ENCODE measurements at places on chromosomes 3 and 15.

DNA sequence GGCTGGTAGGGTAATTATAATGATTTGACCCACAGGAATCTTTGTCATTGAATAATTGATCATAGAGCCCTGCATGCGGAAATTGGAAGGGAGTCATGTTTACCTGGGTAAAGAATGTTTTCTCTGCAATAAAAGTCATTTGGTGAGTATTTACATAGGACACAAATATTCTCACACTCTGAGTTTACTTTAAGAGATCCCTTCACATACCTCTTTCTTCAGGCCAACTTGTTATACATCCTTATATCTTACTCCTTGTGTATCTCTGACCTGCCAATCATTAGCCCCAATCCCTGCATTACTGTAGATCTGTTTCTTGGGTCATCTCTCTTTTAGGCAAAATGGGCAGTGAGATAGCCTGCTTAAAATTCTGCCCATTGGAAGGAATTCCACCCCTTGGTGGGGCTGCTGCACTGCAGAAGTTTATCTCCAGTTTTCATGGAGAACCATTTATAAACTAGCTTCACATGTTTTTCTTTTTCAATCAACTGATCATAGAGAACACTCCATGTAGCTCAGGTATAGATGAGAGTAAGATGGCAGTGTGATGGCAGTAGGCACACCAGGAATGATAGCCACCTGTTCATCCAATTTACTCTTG lies 46.2 kb downstream of the ILDR1 start:
- no peak for DNase-seq

DNA sequence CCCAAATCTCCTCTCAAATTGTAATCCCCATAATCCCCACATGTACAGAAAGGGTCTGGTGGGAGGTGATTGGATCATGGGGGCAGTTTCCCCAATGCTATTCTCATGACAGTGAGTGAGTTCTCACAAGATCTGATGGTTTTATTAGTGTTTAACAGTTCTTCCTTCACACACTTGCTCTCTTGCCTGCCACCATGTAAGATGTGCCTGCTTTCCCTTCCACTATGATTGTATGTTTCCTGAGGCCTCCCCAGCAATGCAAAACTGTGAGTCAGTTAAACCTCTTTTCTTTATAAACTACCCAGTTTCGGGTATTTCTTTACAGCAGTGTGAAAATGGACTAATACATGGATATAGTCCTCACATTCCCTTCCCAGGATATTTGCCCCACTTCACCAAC lies 126.7 kb upstream of the SPATA12 start:
- DNase-seq = no peak

- no peak for DNase-seq
These were observed 204.1 kb downstream of the WNT5A start for GRCh38 chr3:55282994-55283393.

- DNase-seq = no peak
These were observed 73.4 kb upstream of the CADM2 start for GRCh38 chr3:84885199-84885882.

DNA sequence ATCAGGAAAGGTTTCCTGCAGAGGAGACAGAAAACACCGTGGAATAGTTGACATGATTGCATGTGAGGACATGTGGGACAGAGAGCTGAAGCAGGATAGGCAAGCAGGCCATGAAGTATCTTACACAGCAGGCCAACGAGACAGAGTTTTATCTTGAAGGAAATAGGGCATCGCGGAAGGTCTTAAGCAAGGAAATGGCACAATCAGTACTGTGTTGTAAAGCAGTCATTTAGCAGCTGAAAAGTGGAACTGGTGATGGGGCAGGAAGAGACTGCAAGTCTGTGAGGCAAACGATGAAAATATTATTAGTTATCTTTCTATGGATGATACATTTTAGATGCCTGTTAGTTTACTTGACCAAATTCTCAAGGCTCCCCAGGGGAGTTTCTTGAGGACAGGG lies 535.1 kb downstream of the SOX2 start:
- DNase-seq = no peak

DNA sequence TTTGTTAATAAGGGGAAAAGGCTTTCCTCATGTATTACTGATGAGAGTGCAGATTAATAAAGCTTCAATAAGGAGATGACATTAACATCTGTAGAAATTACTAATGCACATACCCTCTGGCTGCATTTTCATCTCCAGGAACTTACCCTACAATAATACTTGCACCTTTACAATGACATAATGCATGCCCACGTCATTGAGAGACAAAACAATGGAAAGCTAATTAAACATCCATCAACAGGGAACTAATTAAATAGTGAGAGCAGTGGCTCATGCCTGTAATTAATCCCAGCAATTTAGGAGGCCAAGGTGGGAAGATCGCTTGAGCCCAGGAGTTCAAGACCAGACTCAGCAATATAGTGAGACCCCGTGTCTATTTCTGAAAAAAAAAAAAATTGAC lies 32.8 kb upstream of the DET1 start:
- DNase-seq = no peak

GRCh38 chr3:64104691-64105111 lies 81.4 kb upstream of the PSMD6 start:
- DNase-seq = no peak

- DNase-seq = no peak
These were observed 776.2 kb downstream of the FHIT start for GRCh38 chr3:60475096-60475495.

DNA sequence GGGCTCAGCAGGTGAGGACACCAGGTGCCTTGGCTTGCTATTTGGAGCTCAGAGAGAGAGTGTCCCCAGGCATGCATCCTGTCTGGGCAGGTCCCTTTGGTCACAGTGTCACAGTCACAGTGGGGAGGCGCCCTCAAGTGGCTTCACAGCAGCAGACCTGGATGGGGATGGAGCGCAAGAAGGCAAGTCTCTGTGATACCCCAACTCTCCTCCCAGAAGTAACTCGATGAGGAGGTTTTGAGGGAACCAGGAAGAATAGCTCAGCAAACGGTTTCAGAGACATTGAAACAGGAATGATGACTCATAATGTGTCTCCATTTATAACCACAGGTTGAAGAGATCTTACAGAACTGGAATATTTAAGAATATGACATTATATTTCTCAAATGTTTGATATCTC lies 66.5 kb upstream of the SH3GL3 start:
- DNase-seq = no peak

GRCh38 chr15:54841701-54842305 lies 354.9 kb downstream of the RSL24D1 start:
- DNase-seq = no peak

DNA sequence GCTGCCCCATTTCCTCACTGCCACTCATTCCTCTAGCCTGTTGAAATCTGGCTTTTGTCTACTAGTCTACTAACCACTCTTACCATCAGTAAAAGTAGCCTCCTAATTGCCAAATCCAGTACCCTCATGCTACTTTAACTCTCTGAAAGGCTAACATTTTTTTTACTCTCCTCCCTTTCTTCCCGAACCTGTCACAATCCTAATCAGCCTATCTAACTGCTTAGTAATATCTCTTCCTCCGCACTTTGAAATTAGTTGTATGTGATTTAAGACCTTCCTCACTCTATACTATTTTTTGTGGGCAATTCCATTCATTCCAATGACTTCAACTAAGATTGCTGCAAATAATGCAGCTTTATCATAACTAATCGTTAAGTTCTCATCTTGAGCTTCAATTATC lies 3.7 kb downstream of the SENP7 start:
- DNase-seq = no peak

GRCh38 chr3:57910990-57911389 lies 97.2 kb upstream of the FLNB start:
- DNase-seq = no peak

DNA sequence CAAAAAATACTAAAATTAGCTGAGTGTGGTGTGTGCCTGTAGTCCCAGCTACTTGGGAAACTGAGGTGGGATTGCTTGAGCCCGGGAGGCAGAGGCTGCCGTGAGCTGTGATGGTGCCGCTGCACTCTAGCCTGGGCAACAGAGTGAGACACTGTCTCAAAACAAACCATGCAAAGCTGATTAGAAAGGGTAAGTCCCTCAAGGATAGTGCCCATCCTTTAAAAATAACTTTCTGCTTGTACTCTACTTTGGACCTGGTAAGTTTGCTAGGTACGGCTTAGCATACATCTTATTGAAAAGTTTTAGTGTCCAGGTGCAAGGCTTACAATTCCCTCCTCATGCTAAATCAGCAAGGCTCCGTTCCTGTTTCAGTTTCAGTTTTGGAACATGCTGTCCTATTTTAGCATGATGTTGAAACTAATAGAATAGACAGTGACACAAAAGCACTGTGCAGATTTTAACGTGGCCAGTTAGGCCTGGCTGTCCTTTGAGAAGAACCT lies 21.4 kb downstream of the FEM1B start:
- DNase-seq = no peak

DNA sequence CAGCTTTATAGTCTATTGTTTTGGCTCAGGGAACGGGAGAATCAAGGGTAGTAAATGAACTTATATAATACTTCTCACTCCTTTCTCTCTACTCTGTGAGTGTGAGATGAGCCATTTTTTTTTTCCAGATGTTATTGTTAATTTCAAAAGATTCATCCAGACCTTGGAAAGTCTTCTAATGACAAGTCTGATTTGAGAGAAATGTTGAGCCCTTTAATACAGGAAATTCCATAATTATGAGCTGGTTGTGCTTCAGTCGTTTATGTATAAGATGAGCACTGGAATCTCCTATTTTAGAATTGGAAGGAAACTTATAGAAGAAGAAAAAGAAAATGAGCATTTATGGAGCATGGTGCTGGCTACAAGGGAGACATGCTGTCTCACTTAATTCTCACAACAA lies 92.0 kb downstream of the FBN1 start:
- DNase-seq = no peak

GRCh38 chr3:180417241-180417640 lies 184.7 kb upstream of the TTC14 start:
- no peak for DNase-seq

- DNase-seq = no peak
These were observed 261.1 kb upstream of the PDZRN3 start for GRCh38 chr3:73885862-73886261.

DNA sequence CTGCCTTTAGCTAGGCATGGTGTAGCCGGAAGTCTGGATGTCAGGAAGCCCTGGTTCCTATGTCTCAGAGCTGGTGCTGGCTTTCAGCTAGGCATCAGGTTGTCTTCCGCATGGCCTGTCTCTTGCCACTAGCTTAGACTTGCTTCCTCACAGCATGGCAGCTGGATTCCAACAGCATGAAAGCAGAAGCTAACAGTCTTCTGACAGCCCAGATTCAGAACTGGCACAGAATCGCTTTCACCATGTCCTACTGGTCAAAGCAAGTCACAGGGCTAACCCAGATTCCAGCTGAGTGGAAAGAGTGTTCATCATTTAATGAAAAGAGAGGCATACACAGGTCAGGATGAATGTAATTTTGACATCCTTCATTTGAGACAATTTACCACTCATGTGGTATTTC lies 1050.5 kb downstream of the ROBO2 start:
- no peak for DNase-seq

- no peak for DNase-seq
These were observed 31.1 kb upstream of the BLOC1S6 start for GRCh38 chr15:45555934-45556608.

GRCh38 chr3:87336761-87337160 lies 60.4 kb upstream of the POU1F1 start:
- DNase-seq = no peak

DNA sequence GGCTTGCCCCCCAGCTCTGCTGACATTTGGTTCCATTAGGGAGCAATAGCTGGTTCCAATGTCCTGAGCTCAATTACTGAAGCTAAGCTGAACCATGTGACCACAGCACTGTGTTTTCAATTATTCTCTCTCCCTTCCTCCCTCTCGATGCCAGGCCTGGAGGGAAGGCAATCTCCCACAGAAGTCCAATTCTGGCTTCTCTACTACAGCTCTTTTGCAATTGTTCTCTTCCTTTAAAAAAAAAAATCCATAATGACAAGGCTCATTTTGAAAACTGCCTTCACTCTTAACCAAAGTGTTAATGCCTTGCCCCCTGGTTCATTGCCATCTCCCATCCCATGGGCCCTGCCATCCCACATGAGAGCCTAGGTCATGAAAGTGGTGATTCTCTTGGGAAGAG lies 24.8 kb downstream of the IL16 start:
- no peak for DNase-seq

DNA sequence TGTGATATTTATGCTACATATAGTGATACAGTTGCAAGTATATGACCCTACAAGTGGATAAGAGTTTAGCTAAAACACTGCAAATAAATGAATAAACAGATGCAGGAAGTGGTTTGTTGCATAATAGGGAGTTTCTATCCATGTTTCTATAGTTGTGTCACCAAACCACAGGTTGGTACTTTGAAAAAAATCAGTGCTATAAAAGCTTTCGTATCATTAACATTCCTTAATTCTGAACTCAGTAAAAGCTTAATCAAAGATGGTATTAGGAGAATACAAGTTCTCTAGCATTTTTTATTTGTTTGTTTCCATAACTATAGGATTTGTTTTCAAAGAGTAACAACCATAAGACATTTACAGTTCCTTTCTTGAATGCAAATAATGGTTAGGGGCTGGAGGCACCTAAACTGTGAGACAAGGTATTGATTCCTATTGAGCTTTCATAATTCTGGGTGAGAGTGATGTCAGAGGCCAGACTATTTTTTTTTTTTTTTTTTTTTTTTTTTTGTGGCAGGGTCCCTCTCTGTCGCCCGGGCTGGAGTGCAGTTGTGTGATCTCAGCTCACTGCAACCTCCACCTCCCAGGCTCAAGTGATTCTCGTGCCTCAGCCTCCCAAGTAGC lies 29.6 kb downstream of the CPOX start:
- no peak for DNase-seq

DNA sequence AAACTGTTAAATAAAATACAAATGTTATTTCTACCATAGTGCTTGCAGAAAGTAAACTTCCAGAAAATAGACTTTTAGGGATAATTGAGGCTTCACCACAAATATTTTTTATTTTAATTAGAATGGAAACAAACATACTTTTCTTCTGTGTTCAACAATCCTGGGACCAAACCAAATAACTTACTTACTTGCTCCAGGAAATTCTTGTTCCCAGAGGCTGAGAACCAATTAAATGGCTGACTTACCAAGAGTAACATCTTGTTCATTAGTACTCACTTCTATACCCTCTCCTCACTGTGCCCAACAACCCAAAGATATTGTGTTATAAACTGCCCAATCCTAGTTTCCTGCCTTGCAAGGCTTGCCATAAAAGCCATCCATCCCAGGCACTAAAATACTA lies 172.2 kb upstream of the PFN2 start:
- DNase-seq = no peak

- DNase-seq = no peak
These were observed 253.2 kb upstream of the LRTM1 start for GRCh38 chr3:55180936-55181535.

DNA sequence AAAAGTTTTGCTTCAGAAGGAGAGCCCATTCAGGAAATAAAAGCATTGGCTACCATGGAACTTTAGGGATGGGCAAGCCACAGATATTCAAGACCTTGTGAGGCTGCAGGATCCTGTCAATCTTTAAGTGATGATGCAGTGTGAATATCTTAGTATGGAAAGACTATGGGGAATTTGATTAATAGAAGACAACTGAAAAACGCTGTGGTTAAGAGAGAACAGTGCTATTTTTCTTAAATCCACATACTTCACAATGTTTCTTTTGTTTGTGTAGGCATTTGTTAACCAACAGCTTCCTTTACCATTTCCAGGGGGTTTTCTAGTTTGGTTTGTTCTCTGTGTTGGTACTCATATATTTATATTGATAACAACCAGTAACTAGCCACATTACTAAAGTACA lies 90.3 kb downstream of the TMEM212 start:
- DNase-seq = no peak

- DNase-seq = no peak
These were observed 647.7 kb downstream of the ZPLD1 start for GRCh38 chr3:103082501-103082900.

- DNase-seq = no peak
These were observed 63.7 kb downstream of the ATP8B4 start for GRCh38 chr15:50055332-50055731.

- DNase-seq = no peak
These were observed 81.8 kb downstream of the TP63 start for GRCh38 chr3:189712906-189713483.
